ENCODE measurements at places on chromosomes 2 and 18. TPM values are rescaled to one million over a fixed set of nuclear protein-coding genes. Genes with fewer than 3 reads are reported as not detected.

PAX8 gene
- 1.6 TPM for total RNA-seq

STAT4 gene
- 12.3 TPM for total RNA-seq

ATP6V1B1 gene
- total RNA-seq = not detected

TMEFF2 gene
- not detected for total RNA-seq

KYNU gene
- total RNA-seq = 0.98 TPM

SRSF7 gene
- total RNA-seq = 81.1 TPM

FAM124B gene
- not detected for total RNA-seq

C2orf78 gene
- total RNA-seq = not detected

ATAD2B gene
- total RNA-seq = 13.2 TPM

GNAL gene
- 0.43 TPM for total RNA-seq

RFX8 gene
- not detected for total RNA-seq

GPAT2 gene
- 1.2 TPM for total RNA-seq

CYP27C1 gene
- 3.1 TPM for total RNA-seq

NT5DC4 gene
- total RNA-seq = not detected

NEUROD1 gene
- total RNA-seq = not detected

LAMA3 gene
- total RNA-seq = 1,921 TPM

SALL3 gene
- 0.11 TPM for total RNA-seq

ANO7 gene
- total RNA-seq = not detected

RSAD2 gene
- not detected for total RNA-seq

FN1 gene
- 15,002 TPM for total RNA-seq

CD207 gene
- total RNA-seq = not detected

PARD6G gene
- 1.3 TPM for total RNA-seq

FOXI3 gene
- total RNA-seq = not detected

YWHAQ gene
- total RNA-seq = 614 TPM

GAD1 gene
- 4.3 TPM for total RNA-seq

FEV gene
- not detected for total RNA-seq

RNU2-63P gene
- not detected for total RNA-seq

HOXD3 gene
- total RNA-seq = not detected

SULT1C2 gene
- total RNA-seq = not detected

NPPC gene
- total RNA-seq = not detected

POTEI gene
- not detected for total RNA-seq

LRP2 gene
- not detected for total RNA-seq

EHD3 gene
- 10.2 TPM for total RNA-seq

SFT2D3 gene
- 13.1 TPM for total RNA-seq

RGPD4 gene
- total RNA-seq = not detected

FSHR gene
- total RNA-seq = 0.39 TPM

CAPN13 gene
- total RNA-seq = not detected

LOXHD1 gene
- not detected for total RNA-seq

CD8B2 gene
- 0.11 TPM for total RNA-seq

SKA1 gene
- total RNA-seq = 4.8 TPM

IL36RN gene
- 8.6 TPM for total RNA-seq

SERPINB11 gene
- not detected for total RNA-seq

Measured in placental epithelial cell (primary cell).